ENCODE measurements at places on chromosomes 4 and X.

DNA sequence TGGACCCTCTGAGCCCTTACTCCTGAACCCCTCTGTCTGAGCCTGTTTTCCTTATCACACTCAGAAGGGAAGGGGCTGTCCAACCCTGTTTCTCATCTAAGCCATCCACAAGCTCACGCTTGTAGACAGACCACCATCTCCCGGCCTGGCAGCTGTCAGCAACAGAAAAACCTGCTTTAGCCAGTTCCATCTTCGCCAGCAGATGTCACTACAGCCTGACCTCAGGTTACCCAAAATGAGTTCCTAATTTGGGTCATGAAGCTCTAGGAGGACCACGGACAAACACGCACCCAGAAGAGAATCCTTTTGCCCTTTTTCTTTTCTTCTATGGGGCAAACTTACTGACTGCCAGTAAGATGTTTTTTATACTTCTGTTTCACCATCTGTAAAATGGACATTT, 445.4 kb downstream of the BCOR start:
- DNase-seq = peak; percentile 68

DNA sequence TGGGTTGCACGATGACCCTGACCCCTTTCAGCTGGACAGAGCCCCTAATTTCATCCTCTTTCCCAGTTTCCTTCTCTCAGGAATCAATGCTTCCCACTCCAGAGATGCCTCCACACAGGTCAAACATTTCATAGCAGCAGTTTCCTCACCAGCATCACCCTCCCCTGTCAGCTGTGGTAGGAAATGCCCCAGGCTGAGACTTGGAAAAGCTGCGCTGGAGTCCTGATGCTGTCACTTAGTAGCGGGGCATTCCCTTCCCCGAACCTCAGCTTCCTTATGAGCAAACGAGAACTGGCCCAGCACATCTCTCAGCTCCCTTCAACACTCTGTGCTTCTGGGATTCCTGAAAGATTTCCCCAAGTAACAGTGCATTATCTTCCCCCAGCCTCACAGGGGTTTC, 2.7 kb downstream of the GJB1 start:
- DNase-seq = no peak

GRCh38 chrX:128653524-128654060, 601.4 kb upstream of the ACTRT1 start:
- DNase-seq = no peak

DNA sequence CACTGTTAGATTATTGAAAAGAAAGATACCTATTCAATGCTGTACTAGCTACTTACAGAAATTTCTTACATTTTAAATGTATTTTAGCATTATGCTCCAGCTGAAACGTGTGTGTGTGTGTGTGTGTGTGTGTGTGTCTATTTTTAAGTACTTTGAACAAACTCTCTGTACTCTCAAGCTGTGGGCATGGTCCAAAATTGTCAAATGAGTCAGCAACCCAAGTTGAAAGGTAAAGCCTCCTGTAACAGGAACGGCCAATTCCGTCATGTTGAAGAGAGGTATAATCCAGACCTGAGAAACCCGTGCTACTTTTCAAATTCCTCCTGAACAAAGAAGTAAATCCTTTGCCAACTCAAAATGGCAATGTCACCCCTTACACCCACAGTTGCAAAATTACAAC, 20.5 kb downstream of the MAOB start:
- DNase-seq = no peak

- DNase-seq = peak; percentile 77
These were observed 306.4 kb downstream of the PTTG2 start for GRCh38 chr4:38266616-38267015.

GRCh38 chr4:152431784-152432183, 104.1 kb downstream of the FBXW7 start:
- no peak for DNase-seq

GRCh38 chr4:98481167-98481566, 177.2 kb downstream of the TSPAN5 start:
- DNase-seq = peak; percentile 38

DNA sequence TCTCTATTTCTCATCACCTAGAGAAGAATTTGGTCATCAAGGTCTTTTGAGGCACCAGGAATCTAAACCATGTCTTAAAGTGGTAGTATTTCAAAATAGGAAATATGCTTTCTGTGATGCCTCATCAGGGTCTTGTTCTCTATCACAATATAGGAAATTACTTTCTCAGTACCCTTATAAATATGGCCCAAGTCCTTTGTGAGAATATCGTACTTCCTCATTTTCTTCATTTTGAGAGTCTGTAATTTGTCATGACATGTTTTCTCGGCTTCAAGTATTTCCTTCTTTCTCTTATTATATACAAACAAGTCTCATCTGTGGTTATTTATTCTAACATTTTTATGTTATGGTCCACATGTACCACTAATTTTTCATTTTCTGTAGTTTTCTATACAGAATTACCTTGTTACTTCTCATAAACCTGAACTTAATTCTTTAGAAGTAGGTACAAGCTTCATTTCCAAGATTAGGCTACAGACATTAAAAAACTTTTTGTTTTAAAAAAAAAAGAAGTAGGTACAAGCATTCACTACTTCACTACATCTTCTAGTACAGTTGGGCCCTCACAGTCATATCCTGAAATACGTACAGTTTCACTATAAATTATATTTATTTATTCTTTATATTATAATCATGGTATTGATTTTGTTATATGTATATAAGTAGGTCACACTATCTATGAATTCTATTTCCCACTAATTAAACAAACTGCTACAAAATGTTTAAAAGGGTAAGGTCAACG, 54.4 kb downstream of the KLHL13 start:
- no peak for DNase-seq

GRCh38 chr4:25790024-25790423, 72.8 kb downstream of the SEL1L3 start:
- DNase-seq = no peak

DNA sequence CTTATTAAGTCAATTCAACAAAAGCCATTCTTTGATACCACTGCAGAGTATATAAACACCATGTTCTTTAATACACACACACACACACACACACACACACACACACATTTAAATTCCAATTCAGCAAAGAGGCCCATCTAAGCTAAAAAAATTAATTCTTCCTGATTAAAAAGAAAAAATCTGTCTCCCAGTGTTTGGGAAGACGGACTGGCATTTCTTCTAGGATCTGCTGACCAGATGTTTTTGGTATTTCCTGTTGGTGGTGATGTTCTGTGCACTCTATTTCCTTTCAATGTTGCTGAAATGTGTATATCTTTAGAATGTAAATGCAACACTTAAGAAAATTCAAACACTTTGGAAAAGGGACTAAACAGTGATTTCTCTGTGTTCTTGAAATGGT, 243.8 kb downstream of the THOC2 start:
- DNase-seq = no peak

DNA sequence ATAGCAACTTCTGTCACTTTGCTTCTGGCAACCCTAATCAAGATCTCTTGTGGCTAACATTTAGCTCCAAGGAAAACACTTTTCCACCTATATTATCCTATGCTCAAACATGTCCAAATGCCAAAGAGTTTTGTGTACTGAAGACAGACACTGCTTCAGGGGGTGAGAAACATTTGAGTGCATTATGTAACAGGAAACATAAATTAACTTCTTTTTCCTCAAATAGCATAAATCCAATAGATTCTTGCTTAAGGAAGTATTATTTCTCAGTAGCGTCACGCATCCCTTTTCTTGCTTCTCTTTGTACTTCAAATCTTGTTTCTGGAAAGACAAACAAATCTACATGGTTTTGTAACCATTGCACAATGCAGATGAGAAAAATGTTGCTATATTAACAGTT, 839.1 kb downstream of the GLUD2 start:
- DNase-seq = no peak

DNA sequence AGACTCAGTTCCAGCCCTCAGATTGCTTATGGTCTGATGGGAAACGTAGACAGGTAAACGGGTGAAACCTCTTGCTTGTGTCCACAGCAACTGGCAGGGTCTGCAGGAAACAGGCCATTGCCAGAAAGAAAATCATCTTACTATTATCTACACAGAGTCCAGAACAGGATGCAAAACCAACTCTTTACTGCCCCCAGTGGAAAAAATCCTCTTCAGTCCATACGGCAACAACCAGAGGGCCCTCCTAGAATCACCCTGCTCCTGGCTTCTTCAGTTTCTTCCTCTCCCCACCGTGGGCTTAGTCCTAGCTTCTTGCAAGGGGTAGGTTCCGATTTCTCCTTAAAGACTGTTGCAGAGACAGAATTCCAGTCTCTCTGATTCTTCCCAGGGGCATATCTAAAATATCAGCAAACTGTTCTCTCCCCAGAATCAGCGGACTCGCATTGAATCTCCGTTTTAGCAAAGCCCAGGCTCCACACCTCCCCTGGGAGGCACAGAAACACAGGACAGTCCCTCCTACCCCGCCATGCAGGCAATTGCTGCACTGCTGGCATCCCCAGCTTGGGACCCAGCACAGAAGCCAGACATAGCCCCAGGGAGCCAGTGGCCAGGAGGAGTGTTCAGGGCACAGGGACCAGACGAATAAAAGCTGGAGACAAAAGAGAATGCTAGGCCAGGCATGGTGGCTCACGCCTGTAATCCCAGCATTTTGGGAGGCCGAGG, 41.0 kb upstream of the SH3RF1 start:
- DNase-seq = peak; percentile 23

GRCh38 chr4:107255596-107255995, 219.5 kb upstream of the DKK2 start:
- DNase-seq = no peak

DNA sequence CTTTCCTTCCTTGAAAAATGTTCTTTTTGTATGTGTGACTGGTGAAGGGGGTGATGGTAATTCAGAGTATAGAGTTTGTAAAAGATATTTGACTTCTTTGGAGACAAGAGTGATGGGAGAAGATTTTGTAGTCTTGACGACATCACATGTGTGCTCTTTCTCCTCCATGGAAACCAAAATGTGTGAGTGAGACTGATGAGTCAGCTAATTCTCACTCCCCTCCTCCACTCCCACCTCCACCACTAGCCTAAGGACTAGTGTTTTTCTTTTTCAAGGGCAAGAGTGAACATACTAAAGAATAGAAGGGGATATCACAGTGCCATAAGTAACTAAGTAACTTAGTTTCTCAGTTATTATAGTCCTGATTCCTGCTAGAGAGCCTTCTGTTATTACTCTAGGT, 14.0 kb upstream of the DGKK start:
- DNase-seq = no peak

DNA sequence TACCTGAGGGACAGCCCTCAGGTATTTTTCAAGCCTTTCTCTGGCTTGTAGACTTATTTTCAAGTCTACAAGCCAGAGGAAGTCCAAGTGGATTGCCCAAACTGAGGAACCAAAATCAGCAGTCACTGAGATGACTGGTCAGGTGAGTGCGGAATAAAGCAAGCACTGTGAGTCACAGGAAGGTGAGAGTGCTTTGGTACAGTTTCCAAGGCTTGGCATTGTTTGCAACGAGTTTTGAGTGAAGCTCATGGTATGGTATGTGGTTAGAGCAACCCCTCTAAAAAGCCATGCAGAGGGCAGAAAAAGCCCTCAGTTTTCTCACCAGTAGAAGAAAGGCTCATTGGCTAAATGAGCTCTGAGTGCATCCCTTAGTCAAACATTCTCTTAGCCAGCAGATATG, 112.8 kb upstream of the EOLA2 start:
- DNase-seq = no peak

GRCh38 chrX:119230850-119231249, 5.2 kb upstream of the PGRMC1 start:
- DNase-seq = no peak

- DNase-seq = no peak
These were observed 81.7 kb upstream of the GIMD1 start for GRCh38 chr4:106450249-106450648.

- DNase-seq = no peak
These were observed 120.6 kb upstream of the LNX1 start for GRCh38 chr4:53711926-53712325.

DNA sequence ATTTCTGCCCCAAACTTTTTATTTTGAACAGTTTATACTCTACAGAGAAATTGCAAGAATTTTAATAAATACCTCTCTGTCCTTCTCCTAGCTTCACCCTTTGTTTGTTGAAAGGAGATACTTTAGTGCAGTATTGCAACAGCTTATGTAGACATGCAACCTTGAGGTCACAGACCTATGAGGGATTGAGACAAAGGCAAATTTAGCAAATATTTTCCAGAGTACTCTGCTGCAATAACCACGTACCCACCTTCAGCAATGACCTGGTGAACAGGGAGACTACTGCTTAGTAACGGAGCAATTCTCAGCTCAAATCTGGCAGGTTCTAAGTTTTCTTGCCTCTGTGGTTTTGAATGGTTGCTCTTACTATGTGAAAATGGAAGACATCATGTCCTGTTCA, 13.2 kb downstream of the FGA start:
- no peak for DNase-seq

DNA sequence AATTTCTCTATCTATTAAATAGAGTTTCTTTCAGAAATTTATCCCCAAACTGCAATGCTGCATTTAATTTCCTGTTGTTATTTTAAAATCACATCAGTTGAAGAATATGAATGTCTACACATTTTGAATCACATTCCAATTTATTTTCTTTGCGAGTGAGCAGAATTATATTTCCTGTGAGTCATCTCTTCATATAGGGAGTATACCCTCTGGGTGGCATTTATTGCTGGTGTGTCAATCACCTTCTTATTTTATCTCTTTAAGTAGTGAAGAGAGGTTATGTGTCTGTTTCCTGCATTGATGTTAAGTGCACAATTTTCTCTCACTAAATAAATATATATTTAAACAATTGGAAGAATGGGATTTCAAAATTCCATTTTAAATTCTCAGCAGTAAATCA, 511.0 kb upstream of the ATOH1 start:
- no peak for DNase-seq

GRCh38 chrX:24232796-24233195, 81.1 kb downstream of the SUPT20HL2 start:
- DNase-seq = no peak

GRCh38 chrX:41339148-41339547, 5.2 kb downstream of the DDX3X start:
- no peak for DNase-seq

DNA sequence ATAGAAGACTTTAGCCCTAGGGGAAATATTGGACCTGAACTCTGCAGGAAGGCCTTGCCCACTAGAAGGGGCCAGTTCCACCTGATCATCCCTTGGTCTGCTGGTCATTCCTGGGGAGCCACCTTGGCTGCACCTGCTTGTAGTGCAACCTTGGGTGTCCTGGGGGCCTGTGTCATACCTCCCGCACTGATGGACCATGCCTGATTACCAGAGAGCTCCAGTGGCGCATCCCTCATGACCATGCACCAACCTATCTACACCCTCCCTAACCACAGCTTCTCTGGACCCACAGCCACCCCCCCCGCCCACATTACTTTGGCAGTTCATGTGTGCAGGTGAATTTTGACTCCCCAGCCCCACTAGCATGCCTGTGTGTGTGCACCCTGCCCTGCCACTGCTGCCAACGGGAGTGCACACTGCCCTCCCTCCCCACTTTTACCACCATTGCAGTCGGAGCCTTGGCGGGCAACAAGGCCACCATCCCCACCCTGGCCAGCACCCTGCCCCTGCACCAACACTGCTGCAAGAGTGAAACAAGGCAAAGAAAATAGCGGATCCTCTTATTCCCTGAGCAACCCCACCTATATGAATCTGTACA, 208.1 kb downstream of the FAM47B start:
- DNase-seq = no peak

- DNase-seq = no peak
These were observed 32.2 kb downstream of the SMS start for GRCh38 chrX:21972721-21973120.

- DNase-seq = no peak
These were observed 167.1 kb downstream of the DHX15 start for GRCh38 chr4:24417206-24417605.

- no peak for DNase-seq
These were observed 151.1 kb upstream of the MAMLD1 start for GRCh38 chrX:150211988-150212387.

Data from head of caudate nucleus (tissue), 42 donors.